ENCODE measurements at places on chromosomes 16 and 17.

- peak; percentile 25 for DNase-seq
Observed at GRCh38 chr16:22098405-22099255, 6.3 kb downstream of the VWA3A start.

DNA sequence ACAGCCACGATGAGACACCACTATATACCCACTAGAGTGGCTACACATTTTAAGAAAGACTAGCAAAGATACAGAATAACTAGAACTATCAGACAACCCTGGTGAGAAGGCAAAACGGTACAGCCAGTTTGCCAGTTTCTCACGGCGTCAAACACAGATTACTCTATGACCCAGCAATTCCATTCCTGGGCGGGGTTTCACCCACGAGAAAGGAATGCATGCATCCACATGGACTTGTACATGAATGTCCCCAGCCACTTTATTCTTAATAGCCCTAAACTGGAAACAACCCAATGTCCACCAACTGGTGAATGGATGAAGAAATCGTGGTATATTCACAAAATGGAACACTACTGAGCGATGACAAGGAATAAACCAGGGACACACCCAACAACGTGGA, 74.5 kb downstream of the MYH10 start:
- DNase-seq, result no peak

DNA sequence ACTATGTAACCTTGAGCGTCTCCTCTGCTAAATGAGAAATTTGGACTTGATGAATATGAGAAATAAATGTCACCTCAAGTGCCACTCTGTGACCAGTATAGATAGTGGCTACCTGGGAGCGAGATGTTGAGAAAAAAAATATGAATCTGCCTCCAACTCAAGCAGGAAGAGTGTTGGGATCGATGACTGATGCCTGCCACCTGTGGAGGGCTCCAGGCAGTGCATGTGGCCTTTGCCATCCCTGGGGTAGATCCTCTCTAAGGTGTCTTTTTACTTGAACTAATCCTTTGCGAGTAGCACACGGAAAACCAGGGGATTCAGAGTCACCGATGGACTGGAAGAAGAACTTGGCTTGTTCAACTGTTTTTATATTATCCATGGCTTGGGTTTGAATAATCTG, 9.4 kb downstream of the CCDC182 start:
- peak; percentile 29 for DNase-seq

GRCh38 chr17:17900615-17901520, 64.1 kb upstream of the SREBF1 start:
- DNase-seq, result peak; percentile 98

Measured in H54 (cell line).